ENCODE measurements at places on chromosomes 3 and 15.
A peak's percentile ranks its signal among the peaks of the same experiment; 100 is the strongest.

- no peak for DNase-seq
Measured at GRCh38 chr3:134348524-134348923, 25.7 kb downstream of the AMOTL2 start.

- no peak for DNase-seq
Measured at GRCh38 chr3:54970895-54971294, 43.0 kb upstream of the LRTM1 start.

GRCh38 chr15:82688691-82689090 is 21.0 kb downstream of the AP3B2 start:
- DNase-seq: no peak

DNA sequence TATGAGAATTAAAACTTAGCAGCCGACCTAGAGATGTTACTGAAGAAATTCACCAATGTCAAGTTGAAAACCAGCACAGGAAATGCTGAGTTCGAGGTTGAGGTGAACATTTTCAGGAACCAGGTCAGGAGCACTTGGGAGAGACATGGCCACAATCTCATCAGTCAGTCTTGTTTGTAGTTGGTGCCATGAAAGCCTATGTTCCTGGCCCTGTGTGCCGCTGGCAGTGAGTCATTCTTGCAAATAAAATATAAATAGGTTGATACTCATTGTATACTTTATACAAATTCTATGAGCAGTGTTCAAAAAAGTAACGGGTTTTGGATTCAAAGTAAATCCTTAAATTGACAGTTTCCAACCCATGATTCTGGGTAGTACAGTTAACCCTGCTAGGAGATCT is 1.5 kb upstream of the FSIP1 start:
- DNase-seq: no peak

GRCh38 chr3:109743981-109744380 is 406.6 kb upstream of the DPPA4 start:
- no peak for DNase-seq

DNA sequence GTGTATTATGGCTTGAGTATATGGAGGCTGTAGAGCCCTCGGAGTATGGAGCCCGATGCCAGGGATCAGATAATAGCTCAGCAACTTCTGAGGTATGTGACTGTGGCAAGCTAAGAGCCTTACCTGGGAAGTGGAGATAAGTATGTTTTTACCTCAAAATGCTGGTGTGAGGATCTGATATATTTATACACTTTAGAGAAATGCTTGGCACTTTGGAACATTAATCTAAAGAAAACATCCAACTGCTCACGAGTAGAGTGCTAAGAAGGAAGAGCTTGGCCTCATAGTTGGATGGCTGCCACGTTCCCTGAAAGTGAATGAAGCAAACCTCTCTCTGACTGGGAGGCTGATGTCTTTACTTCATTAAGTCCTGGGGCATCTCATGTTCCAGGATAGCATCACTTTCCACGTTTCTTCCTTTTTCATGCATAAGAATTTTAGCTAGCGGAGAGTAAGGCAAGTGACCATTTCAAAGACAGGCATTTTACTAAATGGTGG is 58.9 kb upstream of the GOLGA8J start:
- DNase-seq: no peak

DNA sequence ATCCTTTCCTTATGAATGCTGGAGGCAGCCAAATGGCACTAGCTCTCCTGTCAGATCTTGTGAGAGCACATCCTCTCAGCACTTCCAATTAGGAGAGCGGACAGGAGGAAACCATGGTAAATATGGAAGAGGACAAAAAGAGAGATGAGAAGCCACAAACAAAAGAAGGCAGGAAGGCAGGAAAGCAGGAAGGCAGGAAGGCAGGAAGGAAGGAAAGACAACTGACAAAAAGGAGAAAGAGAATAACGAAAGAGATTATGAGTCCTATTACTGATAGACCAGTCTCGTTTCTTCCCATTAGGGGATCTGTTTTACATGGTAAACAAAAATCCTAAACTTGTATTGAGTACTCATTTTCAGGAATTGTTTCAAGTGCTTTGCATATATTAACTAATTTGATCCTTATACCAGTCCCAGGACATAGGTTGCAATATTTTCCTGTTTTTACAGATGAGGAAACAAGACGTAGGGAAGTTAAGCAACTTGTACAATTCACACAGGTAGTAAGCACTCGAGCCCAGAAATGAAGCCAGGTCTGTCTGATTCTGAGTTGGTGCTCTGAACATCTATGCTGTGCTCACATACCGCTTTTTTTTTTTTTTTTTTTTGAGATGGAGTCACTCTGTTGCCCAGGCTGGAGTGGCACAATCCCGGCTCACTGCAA is 4.2 kb downstream of the BCL2A1 start:
- no peak for DNase-seq

GRCh38 chr3:117938974-117939373 is 1095.7 kb downstream of the IGSF11 start:
- no peak for DNase-seq

DNA sequence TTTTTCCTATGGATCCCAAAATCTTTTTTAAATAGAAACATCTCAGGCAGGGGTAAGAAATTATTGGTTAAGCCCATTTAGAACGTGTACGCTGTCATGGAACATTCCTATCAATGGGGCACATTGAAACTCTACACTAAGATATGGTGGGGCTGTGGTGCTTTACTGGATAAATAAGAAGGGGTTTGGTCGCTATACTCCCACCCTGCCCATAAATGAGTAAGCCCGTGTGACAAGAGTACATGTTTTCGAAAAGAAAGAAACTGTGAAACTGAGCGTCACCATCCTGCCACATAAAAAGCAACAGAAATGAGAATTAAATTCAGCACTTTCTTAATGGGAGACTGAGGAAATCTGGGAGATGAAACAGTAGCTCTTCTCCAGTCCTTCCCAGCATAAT is 929.7 kb upstream of the CFAP20DC start:
- DNase-seq: no peak

DNA sequence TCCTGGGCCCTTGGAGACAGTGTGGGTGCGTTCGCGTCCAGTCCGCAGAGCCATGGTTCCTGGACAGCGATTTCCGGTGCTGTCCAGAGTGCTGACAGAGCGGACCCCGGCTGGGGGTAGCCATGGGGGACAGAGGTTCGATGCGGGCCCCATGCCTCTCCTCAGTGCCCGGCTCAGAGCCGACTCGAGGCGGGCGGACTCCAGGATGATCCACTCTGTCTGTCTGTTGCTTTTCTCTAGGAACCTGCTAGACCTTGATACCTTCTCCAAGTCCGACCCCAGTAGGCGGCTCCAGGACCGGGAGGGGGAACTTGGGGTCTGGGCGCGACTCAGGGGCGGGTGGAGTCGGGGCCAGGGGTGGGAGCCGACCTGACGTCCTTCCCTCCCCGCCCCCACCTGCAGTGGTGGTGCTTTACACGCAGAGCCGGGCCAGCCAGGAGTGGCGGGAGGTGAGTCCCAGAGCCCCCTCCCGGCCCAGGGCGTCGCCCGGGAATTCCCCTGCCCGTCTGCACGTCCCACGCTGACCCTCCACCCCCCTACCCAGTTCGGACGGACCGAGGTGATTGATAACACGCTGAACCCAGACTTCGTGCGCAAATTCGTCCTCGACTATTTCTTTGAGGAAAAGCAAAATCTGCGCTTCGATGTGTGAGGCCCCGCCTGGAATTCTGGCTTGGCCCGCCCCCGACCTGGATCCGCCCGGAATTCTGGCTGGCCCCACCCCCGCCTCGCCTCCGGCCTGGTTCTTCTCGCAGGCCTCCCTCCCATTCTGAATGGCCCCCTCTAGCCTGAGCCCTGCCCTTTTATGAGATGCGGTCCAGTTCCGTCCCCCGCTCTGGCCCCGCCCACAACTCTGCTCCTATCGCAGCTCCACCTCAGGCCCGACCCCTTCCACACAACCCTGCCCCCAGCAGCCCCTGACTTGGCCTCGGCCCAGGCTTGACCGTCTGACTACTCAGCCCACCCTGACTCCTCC is 1.0 kb downstream of the CPNE9 start:
- DNase-seq: no peak

DNA sequence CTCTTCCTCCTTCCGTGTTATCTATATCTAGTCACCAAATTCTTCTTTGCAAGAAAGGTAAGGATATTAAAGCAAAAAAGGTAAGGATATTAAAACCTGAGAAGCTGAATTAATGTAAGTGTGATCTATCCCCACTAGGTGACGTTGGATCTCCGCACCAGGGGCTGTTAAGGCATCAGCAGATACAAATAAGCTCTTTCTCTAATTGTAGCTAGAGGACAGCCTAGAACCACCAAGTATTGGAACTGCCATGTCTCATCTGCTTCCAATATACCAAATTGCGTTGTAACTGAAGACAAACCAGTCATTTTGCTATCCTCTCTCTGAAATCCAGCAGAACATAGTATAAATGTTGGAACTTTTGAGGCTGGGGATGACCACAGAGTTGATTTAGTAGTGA is 471.2 kb upstream of the TGFBR2 start:
- no peak for DNase-seq

DNA sequence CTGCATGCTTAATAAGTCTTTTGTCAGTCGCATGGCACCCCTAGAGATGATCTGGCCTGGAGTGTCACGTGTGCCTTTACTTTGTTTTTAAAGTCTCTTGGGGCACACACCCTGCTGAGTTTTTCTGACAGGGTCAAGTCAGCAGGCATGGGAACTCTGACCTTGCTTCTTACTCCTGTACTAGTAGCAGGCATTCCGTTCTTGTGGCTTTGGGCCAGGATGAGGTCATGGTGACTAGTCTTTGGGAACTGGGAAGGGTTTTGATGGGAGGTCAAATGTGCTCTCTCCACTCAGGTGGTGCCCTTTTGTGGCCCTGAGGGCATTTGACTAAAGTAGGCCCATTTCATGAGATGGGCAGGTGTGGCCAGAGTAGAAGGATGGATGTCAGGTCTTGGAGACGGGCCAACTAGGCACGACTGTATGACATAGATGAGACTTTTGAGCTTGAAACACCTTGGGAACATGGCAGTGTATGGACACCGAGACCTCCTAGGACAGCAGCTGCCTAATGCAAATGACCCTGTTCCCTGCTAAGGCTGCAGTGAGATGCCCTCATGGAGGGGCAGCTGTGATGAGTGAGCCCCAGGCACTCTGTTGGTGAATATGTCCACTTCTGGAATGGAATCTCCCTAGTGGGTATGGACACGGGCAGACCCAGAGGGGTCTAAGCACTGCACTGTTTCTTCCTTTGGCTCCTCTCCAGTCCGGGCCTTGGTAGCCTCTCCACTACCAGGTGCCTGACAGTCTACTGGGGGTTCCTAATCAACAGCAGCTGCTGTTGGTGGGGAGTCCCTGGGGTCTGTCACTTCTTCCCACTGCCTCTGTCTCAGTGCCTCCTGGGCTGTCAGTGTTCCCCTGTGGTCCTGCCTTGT is 16.4 kb downstream of the SRPRB start:
- DNase-seq: no peak

GRCh38 chr15:83094583-83094982 is 12.9 kb upstream of the TM6SF1 start:
- DNase-seq: no peak

DNA sequence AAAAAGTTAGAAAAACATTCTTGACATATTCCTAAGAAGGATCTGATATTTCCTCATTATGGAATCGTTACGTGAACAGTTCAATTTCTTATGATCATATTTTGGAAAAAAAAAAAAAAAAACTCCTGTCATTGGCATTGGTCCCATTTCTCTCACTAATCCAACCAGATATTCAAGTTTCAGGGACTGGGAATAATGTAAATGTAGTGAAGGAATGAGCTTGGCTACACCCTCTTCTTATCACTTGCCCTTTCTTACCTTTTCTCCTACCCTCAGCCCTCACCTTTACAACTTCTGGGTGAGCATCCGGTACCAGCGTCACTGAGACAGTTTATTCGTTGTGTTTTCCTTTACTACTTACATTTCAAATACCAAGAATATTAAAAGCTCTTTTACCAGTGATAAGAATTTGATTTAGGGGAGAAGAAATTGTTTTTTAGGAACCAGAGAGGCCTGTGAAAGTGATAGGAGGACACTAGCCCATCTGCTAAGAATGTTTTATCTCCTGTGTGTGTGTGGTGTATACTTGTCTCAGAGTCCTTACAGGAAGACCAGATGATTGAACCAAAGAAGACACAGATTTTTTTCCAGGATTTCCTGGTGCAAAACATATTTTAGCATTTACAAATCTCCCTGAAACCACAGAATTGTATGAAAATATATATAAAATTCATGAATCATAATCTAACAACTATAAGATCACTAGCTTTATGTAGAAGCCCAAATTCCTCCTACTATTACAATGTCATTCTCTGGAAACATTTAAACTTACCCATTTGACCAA is 946.7 kb downstream of the ZPLD1 start:
- DNase-seq: no peak

GRCh38 chr15:58462547-58462946 is 30.8 kb downstream of the LIPC start:
- DNase-seq: no peak

DNA sequence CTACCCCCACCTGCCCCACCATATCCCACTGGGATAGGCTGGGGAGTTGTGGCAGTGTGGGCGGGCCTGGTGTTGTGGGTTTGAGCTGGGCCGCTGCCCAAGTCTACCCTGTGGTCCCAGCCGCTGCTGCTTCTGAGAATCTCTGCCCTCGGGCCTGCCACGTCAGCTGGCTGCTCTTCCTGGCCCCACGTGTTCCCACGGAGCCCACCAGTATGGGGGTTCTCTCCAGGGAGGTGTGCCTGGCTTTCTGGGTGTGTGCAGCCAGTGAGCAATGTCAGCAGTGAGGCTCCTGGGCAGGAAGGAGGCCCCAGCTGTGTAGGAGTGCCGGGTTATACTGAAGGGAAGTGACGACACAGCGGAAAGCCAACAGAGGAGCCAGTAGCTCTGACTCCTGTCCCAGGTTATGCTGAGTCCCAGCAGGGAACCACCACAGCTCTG is 10.5 kb downstream of the GNAI2 start:
- DNase-seq: peak; percentile 48

DNA sequence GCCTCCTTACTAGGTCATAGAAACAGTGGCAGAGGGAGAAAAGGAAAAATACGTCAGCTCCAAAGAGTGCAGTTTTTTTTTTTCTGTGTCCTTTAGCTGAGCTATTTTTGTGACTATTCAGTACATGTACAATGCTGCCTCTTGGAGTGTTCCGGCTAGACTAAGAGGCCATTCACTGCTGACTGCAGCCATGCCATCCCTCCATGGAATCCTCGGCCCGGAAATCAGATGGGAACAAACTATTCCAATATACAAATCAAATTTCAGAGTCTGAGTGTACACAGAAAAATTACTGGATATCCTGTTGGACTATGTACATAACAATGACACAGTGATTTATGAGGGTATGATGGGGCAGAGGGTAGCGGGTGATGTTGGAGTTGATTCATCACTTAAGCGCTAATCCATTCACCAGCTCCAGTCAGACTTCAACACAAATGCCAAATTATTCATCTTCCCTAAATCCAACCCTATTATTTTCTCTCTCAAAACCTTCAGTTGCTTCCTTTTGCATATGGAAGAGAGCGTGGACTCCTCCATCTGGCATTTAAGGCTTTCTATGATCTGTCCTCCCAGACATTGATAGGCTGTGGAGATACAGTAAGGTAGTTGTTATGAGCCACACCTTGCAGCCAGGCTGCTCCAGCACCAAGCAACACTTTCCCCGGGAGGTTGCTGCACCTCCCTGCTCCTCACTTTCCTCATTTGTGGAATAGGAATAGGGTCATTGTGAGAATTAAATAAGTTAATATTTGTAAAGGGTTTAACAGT is 109.1 kb downstream of the LPP start:
- DNase-seq: no peak

GRCh38 chr3:194755671-194756459 is 70.2 kb downstream of the FAM43A start:
- no peak for DNase-seq

GRCh38 chr3:97954228-97954827 is 17.9 kb downstream of the RIOX2 start:
- no peak for DNase-seq

Measured in stimulated activated CD8-positive, alpha-beta memory T cell treated with anti-CD3 and anti-CD28 coated beads, Interleukin-7, amount 100 ng/mL, for 1 hour (primary cell).